ENCODE measurements at places on chromosomes 7 and 10.

DNA sequence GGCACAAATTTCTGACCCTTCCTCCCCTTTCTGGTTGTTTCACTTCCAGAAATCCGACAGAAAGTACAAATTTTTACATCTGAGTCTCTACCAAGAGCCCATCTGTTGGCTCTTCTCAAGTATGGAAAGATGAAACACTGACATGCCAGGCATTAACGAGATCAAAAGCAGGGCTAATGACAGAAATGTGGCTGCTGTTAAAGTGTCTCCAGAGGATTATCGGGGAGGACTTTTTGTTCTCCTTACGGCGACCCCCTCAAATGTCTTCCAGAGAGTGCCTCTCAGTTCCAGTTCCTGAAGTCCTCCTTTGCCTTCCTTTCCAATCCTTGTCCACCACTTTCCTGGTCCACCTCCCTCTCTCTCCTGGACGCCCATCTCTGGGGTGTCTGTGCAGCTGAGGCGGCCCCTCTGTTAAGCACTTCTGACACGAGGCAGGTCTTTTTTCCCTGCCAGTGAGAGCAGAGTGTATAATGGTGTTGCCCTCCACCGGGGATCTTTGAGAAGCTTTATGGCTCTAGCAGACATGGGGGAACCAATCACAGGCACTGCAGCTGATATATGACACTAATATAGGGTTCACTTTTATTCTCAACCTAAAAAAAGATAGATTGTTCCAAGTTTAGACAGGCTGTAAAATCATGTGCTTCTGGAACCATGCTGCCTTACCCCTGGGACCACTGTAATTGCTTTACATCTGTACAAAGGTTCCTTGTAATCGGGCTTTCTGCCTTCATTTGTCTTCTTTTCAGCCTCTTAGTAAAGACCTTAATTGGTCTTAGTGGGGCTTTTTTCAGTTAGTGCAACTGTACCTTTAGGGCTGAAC lies 757.1 kb downstream of the AUTS2 start:
- DNase-seq: no peak

- no peak for DNase-seq
Observed at GRCh38 chr10:86068231-86069054, 298.2 kb downstream of the GRID1 start.

DNA sequence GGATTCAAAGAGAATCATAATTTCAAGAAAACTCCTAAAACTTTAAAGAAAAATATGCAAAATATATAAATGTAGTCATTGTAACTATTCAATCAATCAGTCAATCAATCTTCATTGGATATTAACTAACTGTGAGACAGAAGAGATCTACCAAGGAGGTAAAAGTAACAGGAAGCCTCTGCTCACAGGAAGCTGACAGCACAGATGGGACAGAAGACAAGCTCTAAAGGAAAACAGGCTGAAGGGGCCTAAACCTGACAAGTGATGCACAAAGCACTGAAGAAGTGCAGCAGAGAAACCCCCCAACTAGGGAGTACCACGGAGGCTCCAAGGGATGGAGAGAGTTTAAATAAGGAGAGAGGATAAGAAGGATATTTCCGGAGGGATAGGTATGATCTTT lies 173.0 kb downstream of the SKAP2 start:
- DNase-seq: no peak

GRCh38 chr10:132471125-132471451 lies 66.5 kb upstream of the INPP5A start:
- DNase-seq: no peak

DNA sequence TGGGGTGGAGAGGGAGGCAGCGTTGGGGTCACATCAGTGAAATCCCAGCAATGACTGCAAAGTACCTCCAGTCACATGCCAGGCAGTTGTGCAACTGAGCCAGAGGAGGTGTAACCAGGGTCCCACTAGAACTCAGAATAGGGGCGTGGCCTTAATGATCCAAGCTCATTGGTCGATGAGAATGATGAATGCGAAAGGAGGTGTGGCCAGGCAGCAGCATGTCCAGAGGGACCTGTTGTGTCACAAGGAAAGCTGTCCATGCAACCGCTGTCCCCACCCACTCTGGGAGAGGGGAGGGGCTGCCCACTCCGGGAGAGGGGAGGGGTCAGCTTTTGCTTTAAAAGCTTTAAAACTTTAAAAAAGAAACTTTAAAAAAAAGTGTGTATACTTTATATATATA lies 25.3 kb upstream of the MTPAP start:
- no peak for DNase-seq

- DNase-seq: no peak
Observed at GRCh38 chr10:101564490-101564991, 23.5 kb downstream of the POLL start.

GRCh38 chr7:78299088-78299487 lies 500.5 kb downstream of the PHTF2 start:
- DNase-seq: no peak

GRCh38 chr7:154916381-154916780 lies 86.5 kb downstream of the PAXIP1 start:
- DNase-seq: no peak

GRCh38 chr10:94092848-94093247 lies 99.1 kb downstream of the PLCE1 start:
- no peak for DNase-seq

GRCh38 chr7:104328970-104329825 lies 795 bp downstream of the LHFPL3 start:
- DNase-seq: no peak

DNA sequence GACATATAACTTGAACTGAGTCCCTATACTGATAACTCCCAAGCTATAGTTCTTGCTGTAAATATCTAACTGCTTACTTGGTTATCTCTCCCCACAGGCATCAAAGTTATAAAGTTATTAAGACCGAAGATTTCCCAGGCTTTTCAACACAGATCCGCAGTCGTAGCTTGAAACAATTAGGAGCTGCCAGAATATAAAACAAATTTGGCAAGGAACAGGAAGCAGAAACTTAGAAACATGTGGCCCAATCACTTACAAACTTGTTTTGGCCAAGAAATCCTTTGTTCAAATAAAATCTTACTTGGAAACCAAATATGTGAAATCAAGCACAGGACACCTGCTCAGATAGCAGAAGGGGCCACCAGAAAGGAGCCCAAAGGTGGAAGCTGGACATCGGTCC lies 9.0 kb downstream of the SLC16A12 start:
- no peak for DNase-seq

- DNase-seq: no peak
Observed at GRCh38 chr7:51310131-51310583, 6.5 kb downstream of the COBL start.

Data from activated naive CD4-positive, alpha-beta T cell treated with anti-CD3 and anti-CD28 coated beads, Interleukin-2, amount 50 U/mL, for 16 hours (primary cell).